SK-N-DZ (cell line): ENCODE measurements at places on chromosomes 11 and 22.
A peak's percentile ranks its signal among the peaks of the same experiment; 100 is the strongest.

- no peak for DNase-seq
Measured at GRCh38 chr11:45021692-45022141, 71.0 kb upstream of the TP53I11 start.

DNA sequence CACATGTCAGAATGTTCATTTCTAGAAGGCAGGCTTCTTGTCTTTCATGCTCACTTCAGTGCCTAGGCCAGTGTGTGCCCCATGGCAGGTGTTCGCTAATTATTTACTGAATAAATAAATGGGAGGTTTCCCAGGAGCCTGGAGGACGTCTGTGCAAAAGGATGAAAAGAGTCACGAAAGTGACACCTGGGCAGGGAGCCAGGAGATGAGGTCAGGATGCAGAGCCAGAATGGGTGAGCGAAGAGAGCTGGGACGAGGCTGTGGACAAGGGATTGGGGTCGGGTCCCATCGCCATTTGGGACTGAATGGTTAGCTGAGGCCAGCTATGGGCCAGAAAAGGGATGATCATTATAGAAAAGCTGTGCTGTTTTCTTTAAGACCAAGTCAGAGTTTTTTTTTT, 560.4 kb downstream of the TBC1D22A start:
- DNase-seq = no peak

- no peak for DNase-seq
Measured at GRCh38 chr22:48368975-48369525, 1458.6 kb downstream of the BRD1 start.

DNA sequence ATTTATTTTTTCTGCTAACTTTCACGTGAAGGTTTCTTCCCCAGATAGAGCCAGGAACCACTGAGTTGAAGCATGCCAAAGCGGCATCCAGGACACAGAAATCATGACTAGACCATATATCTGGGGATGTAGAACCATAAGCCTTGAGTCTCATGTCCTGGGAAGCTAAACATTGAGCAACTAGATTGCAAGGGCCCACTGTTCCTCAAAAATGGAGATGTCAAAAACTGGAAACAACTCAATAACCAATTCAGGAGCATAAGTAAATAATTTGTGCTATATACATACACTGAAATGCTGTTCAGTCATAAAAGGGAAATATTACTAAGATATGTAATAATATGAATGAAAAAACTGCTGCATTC, 29.0 kb upstream of the CARD16 start:
- DNase-seq = no peak

- DNase-seq = no peak
Measured at GRCh38 chr11:121567995-121568394, 115.2 kb upstream of the SORL1-AS1 start.

GRCh38 chr11:12253843-12254281, 123.5 kb upstream of the PARVA start:
- no peak for DNase-seq

DNA sequence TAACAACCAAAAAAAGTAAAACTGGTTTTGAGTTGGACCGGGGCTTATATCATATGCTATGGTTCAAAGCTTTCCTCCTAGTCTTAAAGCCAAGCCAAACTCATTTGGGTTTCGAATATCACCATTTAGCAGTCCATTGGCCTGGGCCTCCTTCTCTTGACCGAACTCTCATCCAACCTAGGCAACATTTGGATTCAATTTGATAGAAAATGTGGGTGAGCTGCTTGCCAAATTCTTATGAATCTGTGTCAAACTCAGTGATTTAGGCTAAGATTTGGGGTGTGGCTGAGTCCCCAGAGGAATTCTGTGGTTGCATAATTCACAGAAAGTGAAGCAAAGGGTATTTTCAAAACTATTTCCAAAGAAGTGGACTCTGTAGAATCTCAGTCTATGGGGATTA, 83.7 kb downstream of the BLID start:
- no peak for DNase-seq

DNA sequence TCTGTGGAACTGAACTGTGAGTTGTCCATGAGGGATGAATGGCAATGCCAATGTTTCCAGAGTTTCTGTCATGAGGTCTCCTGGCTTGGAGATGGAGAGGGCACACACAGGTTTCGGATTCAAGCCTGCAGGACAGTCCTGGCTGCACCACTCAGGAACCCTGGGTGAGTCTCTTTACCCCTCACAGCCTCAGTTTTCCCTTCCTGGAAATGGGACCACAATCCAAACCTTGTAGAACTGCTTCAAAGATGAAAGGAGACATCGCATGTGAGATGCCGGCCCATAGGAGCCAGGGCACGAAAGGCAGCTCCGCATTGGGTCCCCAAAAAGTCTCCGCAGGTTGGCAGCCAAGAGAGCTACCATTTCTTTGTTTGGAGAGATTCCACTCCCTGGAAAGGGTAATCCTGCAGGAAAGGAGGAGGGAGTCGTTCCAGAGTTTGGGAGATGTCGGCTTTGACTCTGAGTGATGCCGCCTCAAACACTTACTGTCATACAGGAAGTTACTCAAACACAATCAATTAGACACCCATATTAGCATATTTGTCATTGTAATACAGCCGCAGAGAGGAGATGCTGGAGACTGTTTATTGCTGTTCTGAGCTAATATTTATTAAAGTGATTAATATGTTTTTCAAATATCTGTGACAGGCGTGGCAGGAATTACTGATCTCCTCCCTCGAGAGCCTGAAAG, 318.3 kb downstream of the MN1 start:
- no peak for DNase-seq

- peak; percentile 96 for DNase-seq
Measured at GRCh38 chr22:20857838-20858614, 585 bp downstream of the PI4KA start.

DNA sequence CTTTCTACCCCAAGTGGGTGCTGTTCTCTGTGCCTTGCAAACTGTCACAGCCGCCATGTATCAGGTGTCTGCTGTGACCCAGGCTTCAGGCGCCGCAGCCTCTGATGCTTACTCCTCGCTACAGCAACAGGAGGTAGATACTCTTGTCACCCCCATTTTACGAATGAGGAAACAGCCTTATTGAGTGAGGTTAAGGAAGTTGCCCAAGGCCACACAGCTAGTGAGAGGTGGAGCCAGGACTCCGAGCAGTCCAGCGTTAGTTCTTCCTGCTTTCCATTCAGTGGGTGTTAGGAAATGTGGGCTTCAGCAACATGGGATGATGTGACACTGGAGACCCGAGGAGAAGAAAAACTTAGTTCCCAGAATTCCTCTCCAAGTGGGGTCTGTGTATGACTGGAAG, 14.3 kb downstream of the RNF215 start:
- DNase-seq = no peak

GRCh38 chr22:46998331-46998730, 235.9 kb downstream of the TBC1D22A start:
- DNase-seq = no peak

- no peak for DNase-seq
Measured at GRCh38 chr11:66509131-66509561, 1.3 kb upstream of the BBS1 start.

- DNase-seq = no peak
Measured at GRCh38 chr22:40039482-40040115, 44.8 kb downstream of the FAM83F start.

DNA sequence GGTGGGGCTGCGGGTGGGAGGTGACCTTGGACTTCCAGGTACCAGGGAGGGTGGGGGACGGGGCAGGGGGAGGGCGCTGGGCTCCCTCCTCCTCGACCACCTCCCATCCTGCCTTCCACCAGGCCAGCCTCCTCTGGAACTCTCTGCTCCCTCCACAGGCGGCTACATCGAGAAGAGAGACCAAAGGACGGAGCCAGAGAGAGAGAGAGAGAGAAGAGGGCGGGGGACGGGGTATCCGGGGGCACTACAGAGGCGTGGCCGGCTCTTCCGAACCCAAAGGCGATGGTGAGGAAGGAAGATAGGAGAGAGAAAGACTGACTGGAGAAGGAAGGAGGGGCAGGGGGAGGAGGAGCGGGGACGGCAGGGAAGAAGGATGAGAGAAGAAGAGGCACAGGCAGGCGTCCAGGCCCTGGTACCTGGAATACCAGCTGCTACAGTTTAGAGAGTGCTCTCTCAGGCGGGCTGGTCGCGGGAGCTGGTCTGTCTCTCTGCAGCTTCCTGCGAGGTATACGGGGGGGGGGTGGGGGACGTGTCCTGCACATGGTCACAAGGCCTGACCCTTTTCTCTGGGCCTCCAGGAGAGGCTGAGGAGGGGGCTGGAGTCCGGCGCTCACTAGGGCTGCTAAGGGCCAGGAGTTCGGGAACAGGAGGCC, 38.0 kb downstream of the IGSF9B start:
- no peak for DNase-seq

DNA sequence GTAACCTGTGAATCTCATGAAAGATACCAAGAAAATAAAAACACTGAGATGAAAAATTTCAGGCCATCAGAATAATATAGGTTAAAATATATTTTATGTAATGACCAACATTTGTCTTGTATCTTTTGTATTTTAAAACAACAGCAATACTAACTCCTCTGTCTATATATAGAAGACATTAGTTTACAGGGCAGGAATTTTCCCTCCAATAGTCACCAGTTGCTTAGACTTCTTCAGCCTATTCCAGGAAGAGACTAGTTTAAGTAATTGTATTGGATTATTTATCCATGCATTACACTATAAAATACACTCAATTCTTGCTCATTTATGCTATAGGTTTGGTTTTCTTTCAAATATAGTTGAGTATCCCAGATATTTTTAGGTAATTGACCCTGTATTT, 24.1 kb downstream of the ANO5 start:
- no peak for DNase-seq

DNA sequence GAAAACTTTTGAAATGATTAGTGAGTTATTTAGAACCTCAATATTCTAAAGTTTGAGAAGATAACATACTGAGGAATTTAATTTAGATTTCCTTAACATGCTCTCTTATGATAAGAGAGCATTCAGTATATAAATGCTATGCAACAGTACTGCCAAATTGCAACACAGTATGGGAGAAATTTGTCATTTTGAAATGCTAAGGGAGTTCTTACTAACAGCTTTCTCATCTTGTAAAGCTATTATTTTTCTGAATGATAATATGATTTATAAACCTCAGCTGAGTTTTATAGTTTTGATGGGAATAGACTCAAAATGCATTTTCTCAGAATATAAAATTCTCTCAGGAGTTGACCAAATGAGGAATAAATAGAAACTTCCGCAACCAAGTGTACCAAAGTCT, 108.4 kb downstream of the SPON1 start:
- no peak for DNase-seq

- DNase-seq = no peak
Measured at GRCh38 chr11:13897646-13898276, 64.8 kb upstream of the SPON1 start.

GRCh38 chr22:22693531-22693884, 49.1 kb downstream of the GGTLC2 start:
- no peak for DNase-seq

GRCh38 chr11:107222916-107223460, 204.7 kb upstream of the GUCY1A2 start:
- DNase-seq = no peak

DNA sequence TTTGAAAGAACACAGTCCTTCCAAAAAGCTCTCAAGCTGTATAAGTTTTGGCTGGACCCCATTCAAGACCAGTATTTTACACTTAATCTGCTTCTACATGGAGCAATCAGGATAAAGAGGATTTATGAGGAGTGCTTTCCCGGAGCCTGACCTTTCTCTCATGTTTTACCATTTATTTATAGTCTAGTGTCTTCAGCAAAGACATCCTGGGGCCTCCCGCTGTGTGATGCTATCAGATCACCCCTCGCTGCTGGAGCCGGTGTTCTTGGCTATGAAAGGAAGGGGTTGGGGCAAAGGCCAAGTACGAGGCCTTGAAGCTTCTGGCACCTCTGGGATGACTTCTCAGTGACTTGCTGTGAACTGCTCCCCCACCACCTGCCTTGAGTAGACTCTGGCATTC, 189.6 kb downstream of the ADAMTS15 start:
- no peak for DNase-seq

DNA sequence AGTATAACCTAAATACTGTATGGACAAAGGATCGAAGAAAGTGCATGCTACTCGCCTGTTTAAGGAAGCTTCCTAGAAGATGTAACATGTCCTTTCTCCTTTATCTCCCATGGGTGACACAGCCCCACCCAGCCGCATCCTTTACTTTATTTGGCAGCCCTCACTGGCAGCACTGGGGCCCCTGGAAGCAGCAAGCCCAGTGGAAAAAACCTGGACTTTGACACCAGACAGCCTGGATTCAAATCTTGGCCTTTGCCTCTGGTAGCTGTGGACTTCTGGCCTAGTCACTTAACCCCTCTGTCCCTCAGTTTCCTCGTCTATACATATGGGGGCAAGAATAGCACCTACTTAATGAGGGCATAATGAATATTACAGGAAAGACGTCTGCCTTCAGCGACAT, 67.1 kb downstream of the MYEOV start:
- DNase-seq = no peak

- DNase-seq = peak; percentile 66
Measured at GRCh38 chr22:38317995-38318715, 922 bp upstream of the CSNK1E start.

GRCh38 chr22:17794726-17795542, 20.7 kb upstream of the BID start:
- DNase-seq = no peak

- DNase-seq = no peak
Measured at GRCh38 chr22:27986459-27986858, 67.4 kb upstream of the PITPNB start.

DNA sequence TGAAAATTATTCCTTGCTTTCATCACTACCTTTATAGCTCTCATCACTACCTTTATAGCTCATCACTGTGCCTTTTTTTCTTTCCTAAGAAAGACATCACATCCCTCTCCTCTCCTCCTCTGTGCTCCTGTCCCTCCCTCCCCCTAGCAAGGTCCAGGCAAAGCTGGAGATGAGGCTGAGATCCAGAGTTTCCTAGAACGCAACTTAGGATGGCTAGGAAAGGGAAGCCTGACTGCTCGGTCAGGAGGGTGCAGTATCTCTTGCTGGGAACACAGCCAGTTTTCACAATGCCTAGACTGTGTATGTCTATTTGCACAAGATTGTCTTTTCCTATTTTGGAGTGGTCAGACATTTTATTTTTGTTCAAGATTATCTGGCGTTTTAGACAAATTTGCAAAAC, 24.7 kb downstream of the TUB start:
- no peak for DNase-seq

- no peak for DNase-seq
Measured at GRCh38 chr11:30422447-30423278, 99.8 kb downstream of the ARL14EP start.
